ENCODE measurements at places on chromosomes 1 and 21.

DNA sequence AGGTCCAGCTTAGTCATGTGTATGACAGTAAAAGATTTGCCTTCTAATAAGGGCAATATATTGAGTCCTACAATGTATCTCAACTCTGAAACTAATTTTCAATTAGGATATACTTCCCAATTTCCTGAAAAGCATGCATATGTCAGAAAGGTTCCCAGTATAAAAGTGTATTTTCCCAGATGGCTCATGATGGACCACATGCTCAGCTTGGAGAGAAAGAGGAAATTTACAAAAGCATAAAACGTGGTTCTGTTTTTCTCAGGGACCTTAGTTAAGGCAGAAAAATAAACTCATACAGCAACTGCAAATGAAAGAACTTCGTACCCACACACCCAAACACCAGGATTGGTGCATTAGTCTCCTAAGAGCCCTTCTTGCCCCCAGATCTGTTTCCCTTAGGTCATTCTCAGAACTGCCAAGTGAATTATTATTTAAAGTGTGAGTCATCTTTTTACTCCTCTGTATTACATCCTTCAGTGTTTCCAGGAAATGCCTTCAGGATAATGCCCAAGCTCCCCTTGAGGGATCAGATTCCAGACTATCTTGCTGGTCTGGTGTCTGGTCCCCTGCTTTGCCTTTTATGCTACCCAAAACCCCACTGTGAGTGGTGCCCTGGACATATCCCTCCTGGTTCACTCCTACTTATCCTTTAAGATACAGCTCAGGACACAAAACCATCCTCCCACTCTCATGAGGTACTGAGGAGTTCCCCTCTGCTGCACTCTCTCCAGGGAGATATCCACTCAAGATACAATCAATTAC is 57.4 kb downstream of the SSX2IP start:
- DNase-seq: no peak

DNA sequence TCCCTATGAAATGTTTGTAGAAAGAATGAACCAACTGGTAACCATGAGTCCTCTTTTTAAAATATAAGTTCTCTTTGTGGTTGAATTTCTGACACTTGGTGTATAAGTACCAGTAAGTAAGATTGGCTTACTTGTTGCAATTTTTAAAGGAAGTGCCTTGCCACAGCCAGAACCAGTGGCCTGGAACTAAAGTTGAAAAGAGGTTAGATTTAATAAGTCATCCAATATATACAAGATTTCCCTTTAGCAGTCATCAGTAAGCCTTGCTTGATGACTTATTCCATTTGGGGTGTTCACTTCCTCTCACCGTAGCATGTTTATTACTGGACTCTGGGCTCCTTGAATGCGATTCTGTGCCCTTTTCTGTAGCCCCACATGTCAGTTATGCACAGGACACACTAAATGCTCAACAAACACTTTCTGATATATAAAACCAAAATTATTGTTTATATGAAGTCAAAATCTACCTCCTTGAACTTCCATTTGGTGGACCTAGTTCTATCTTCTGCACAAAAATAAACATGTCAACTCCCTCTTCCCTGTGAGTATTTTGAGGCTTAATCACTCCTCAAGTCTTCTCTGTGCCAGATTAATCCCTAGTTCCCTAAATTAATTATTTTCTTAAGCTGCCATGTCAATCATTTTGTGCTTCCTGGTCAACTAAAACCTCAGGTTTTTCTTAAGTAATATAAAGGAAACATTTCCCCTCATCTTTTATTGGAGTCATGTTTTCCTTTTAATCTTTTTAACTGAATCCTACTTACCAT is 218.1 kb downstream of the ST6GALNAC3 start:
- DNase-seq: no peak

GRCh38 chr1:205582046-205582445 is 49.8 kb downstream of the ELK4 start:
- DNase-seq: no peak

- no peak for DNase-seq
Measured at GRCh38 chr21:38753557-38753971, 52.2 kb upstream of the ETS2 start.

GRCh38 chr21:27645285-27645684 is 678.4 kb upstream of the ADAMTS5 start:
- DNase-seq: no peak

GRCh38 chr1:19395678-19396192 is 83.6 kb downstream of the SLC66A1 start:
- DNase-seq: no peak

- no peak for DNase-seq
Measured at GRCh38 chr1:47580451-47580995, 142.7 kb downstream of the FOXD2 start.

GRCh38 chr21:31143036-31143435 is 104.8 kb upstream of the KRTAP19-8 start:
- DNase-seq: no peak

DNA sequence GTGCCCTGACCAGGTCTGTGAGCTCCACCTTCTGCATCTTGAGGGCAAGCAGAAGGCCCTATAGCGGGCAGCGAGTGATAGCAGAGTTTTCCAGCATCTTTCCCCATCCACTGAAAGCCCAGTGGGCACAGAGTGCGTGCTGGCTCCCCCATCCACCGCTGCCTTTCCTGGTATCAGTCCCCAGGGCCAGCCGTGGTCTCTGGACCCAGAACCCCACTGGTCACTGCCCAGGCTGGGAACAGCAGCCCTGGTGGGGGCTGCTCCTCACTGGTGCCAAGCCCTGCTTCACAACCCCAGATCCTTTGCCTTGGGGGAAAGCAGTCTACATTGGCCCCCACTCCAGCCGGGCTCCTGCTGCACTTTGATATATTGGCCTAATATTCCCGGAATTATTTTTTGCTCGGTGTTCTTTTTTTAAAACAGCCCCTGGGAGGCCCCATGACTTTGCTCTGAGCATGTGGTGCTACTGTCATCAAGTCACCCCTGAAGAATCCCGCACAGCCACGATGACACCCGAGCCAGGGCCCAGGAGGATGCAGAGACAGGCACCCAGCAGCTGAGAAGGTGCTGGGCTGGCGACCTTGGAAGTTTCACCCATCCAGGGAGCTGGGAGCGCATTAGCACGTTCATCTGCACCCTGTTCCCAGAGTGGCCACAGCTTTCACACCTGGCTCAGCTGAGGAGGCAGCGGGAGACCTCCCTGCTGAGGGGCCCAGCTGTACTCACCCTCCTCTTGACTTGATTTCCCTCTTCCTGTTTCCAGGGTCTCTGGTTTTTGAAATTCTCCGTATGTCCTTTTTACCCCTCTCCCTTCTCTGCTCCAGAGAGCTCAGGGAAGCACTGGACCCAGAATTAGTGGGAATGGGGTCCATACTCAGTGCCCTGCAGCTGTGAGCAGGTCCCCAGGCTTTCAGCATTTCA is 56.9 kb downstream of the KLHDC7A start:
- no peak for DNase-seq

- no peak for DNase-seq
Measured at GRCh38 chr1:97893844-97894243, 27.0 kb downstream of the DPYD start.

DNA sequence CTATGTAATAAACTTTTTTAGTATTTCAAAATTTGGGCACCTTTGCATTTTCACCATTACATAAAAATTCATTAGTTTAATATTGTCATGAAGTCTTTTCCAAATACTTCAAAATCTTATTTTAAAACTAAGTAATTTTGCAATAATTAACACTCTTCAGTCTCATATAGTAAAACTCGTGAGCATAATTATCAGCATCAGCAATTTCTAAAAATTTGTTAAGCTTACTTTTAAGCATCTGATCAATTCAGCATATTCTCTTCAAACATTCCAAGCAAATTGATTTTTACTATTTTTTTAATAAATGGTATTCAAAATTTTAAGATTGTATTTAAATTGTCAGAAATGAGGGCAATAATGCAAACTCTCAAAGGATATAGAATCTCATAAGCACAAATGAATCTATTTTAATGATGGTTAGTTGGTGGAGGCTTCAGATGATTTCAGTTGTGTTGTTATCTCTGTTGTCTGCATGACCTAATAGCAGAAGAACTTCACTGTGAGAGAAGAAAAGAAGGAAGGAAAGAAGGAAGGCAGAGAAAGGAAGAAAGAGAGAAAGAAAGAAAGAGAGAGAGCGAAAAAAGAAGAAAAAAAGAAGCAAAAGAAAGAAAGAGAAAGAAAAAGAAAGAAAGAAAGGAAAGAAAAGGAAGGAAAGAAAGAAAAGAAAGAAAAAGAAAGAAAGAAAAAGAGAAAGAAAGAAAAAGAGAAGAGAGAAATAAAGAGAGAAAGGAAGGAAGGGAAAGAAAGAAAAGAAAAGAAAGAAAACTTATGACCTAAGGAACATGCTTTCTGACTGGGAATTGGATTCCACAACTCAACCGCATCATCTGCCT is 860.5 kb downstream of the NCAM2 start:
- no peak for DNase-seq

GRCh38 chr1:13588946-13589796 is 5.5 kb downstream of the PDPN start:
- DNase-seq: no peak

DNA sequence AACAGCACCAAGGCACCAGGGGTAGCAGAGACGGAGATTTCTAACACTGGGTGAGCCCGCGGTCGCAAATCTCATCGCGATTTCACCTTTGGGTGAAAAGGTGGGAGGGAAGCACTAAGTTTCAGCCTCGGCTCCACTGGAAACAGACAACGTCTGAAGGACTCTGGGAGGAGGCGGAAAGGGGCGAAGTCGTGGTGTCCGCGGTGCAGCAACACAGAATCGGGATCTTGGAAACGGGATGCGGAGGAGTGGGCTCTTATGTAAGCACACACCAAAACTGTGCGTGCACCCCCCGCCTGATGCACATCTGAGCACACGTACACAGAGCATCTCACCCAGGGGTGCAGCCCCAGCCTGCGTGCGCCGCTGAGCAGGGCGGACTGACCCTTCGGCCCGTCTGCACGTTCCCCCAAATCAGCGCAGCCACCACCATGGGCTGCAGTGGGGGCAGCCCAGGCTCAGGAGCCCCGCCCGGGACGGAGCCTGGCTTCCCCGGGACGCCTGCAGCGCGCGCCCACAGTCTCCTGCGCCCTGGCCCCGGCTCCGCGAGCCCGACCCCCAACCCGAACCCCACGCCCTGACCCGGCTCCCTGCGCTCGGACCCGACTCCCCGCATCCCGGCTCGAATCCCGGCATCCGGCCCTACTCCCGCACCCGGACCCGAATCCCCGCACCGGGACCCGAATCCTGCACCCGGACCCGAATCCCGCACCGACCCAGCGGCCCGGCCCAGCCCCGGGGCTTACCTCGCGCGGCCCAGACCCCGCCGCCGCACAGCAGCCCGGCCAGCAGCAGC is 670 bp downstream of the CLSTN1 start:
- no peak for DNase-seq

- DNase-seq: no peak
Measured at GRCh38 chr1:23551849-23552248, 7.5 kb downstream of the ID3 start.

GRCh38 chr1:228207851-228208821 is at the start of gene OBSCN:
TSS of gene OBSCN (plus strand) at chr1:228208044. CDS start at chr1:228211784, 3,740 bp downstream.
- DNase-seq: no peak

DNA sequence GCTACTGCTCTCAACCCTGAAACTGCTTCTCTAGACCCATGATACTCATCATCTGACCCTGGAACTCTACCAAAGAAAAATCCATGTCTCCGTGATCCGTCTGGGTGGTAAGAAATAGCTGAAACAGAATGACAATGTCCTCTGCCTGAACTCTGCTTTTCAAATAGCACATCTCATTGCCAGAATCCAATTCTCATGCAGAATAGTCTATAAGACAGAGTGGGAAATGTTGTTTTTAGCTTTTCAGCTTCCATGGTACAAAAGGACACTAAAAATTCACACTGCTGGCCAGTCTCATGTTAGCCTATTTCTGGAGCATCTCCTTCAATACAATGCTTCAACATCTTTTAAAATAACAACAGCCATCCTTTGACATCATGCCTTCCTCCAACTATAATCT is 1355.8 kb upstream of the PRMT6 start:
- no peak for DNase-seq

- no peak for DNase-seq
Measured at GRCh38 chr1:181124291-181124751, 35.8 kb downstream of the IER5 start.

DNA sequence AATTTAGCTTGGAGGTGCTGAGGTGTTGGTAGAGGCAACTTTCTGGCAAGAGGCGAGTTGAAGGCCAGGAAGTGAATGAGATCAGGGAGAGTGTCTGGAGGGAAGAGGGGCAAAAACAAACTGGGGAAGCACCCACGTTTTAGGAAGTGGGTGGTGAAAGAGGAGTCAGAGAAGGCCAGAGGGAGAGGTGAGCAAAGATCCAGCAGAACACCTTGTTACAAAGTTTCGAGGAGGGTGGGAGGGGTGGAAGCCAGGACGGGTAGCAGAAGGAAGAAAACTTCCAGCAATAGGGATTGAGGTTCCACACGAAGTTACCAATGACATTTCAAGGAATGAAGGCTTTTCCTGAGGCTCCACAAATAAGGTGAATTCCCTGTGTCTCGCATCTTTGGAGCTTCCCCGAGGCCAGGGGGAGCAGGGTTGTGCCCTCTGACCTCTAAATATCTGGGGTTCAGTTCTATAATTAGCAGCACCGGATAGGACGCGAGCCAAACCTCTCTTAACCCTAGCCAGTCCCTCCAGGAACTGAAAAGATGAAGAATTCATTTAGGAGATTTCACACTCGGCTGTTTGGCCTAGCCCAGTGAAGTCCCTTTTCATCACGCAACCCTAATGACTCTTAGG is 578 bp upstream of the SESN2 start:
- DNase-seq: no peak

DNA sequence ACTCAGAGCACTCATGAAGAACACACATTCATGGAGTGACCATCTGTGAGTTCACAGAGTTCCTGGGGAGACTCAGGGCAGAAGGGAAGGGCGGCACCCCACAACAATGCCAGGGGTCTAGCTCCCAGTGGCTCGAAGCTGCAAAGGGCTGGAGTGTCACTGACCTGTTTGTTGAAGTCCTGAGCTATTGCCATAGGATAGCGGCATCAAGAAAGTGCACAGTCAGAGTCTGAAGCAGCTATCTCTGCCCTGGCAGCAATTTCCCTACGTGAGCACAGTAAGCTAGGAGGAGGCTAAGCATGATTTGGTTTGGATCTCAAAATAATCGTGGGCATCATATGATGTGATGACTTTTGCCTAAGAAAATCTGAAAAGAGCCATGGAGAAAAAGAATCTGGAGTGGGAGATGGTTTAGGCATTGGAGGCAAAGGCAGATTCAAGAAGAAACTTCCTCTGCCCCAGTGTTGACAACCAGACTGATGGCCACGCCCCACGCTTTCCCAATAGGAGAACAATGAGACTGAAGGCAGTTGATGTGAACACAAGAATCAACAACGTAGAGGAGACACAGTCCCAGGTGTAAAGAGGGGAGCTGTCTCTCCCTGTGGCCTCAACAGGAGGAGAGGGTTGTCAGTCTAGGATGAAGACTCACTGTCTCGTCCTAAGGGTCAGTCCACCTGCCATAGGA is 100.0 kb upstream of the SLC25A33 start:
- DNase-seq: no peak

DNA sequence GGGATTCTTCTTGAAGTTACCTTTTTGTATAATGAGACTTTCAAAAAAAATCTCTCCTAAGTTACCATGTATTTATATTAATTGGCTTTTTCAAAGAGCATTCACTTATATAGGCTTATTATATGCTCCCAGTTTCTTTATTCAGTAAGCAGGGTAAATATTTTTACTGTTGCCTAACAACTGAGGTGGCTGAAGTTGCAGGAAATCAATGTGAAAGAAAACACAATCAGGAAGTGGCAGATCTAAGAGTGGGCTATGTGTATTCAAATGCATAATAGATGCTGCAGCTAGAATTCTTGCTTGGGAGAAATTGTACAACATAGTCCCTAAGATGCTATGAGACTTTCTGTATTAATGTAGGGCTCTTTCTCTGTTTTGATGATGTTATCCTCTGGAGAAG is 606.9 kb downstream of the NUF2 start:
- no peak for DNase-seq

- DNase-seq: no peak
Measured at GRCh38 chr1:67749844-67750690, 65.1 kb downstream of the GADD45A start.
